ENCODE measurements at places on chromosomes 16 and 17.

- no peak for DNase-seq
Observed at GRCh38 chr17:80960797-80961452, 30.7 kb upstream of the CHMP6 start.

GRCh38 chr16:84663433-84664101 lies 15.3 kb downstream of the KLHL36 start:
- DNase-seq = no peak

- no peak for DNase-seq
Observed at GRCh38 chr16:4420505-4421105, 4.2 kb upstream of the CORO7 start.

GRCh38 chr16:23406024-23406423 lies 47.0 kb downstream of the COG7 start:
- no peak for DNase-seq

- DNase-seq = no peak
Observed at GRCh38 chr16:58417600-58417999, 25.3 kb downstream of the GINS3 start.
